ENCODE measurements at places on chromosomes 6 and 20.
A peak's percentile ranks its signal among the peaks of the same experiment; 100 is the strongest.

DNA sequence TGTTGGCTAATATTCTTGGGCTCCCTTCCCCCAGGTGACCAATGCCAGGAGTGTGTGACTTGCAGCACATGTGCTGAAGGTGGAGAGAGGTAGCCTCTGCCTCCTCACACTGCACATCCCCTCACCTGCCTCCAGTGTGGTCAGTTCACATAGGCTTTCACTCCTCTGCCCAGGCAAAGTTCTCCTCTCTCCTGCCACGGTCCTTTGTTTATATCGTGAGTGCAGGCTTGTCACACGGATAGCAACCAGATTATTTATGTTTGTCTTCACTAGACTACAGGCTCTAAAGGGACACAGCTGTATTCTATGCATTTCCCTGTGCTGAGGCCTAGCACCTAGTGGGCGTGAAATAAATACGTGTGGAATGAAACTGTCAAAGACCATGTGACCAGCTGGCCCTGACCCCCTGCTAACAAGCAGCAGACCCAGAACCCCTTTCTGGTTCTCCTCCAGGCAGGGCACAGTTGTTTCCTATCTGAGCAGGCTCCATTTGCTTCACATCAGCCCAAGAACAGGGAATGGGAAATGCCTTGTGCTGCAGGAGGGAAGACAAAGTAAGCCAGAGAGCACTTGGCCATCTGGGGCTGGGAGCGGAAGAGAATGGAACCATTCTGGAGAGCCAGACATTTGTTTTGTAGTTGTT lies 42.3 kb downstream of the UNC5CL start:
- DNase-seq = no peak

DNA sequence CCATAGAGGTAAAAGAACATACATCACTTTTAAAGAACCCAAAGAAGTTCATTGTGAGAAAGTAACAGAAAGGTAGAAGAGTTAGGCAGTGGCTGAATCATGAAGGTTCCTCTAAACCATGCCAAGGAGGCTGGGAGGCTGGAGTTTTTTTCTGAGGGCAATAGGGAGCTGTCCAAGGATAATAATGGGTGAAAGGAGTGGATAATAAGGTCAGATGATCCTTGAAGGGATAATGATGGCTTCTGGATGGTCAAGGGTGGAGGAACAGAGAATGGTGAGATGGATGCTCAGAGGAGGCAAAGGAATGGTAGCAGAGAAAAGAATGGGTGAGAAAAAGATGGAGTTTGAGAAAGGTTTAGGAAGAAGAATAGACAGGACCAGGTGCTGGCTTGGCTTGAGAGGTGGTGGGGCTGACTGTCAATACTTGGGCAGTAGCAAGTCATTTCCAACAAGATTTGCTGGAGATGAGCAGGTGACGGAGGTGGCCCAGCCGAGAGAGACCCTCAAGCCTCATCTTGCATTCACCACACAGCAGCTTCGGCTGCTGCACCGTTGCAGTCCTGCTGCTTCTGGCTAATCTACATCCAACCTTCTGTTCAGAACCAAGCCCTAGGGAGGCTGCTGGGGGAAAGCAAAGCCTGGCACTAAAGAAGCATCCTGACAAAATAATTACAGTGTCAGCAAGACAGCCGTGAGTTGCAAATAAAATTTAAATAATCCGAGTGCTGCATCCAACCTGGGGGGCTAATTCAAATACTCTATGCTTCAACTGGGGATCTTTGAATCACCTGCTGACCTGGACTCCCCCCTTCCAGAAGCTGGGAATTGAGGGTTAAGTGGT lies 131.2 kb upstream of the KCNG1 start:
- DNase-seq = no peak

- no peak for DNase-seq
Observed at GRCh38 chr20:51563486-51564332, 21.2 kb upstream of the NFATC2 start.

- peak; percentile 39 for DNase-seq
Observed at GRCh38 chr6:30744054-30744805, at the start of gene IER3. IER3 (minus strand) TSS chr6:30744547; CDS start chr6:30744518, 29 bp downstream.

DNA sequence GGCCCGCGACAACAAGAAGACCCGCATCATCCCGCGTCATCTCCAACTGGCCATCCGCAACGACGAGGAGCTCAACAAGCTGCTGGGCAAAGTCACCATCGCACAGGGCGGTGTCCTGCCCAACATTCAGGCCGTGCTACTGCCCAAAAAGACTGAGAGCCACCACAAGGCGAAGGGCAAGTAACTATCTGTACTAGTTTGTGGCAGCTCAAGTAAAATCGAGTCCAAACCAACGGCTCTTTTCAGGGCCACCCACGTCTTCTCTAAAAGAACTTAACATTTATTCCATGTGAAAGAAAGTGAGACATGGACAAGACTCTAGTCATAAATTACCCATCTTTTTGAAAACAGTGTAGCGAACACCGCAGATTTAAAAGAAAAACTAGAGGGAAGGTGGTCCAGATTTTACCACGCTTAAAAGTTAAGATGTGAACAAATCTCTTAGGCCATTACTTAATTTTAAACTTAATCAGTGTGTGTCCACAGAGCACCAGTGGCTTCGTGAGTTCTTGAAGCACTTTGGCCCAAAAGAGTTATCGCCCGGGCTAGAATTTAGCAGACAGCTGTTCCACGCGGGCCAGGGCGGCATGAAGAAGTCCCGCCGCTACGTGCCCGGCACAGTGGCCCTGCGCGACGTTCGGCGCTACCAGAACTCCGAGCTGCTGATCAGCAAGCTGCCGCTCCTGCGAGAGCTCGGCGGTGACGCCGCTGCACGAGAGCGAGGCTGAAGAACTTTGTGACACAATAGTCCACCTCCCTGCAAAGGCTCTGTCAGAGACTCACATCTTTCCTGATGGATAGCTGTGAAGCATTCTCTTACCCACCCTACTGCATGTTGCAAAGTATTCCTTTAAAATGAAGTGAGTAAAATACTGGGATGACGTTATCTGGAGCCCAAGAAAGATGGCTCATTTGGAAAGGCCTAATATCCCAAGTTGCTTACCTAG lies 113.9 kb upstream of the PRSS16 start:
- peak; percentile 20 for DNase-seq

DNA sequence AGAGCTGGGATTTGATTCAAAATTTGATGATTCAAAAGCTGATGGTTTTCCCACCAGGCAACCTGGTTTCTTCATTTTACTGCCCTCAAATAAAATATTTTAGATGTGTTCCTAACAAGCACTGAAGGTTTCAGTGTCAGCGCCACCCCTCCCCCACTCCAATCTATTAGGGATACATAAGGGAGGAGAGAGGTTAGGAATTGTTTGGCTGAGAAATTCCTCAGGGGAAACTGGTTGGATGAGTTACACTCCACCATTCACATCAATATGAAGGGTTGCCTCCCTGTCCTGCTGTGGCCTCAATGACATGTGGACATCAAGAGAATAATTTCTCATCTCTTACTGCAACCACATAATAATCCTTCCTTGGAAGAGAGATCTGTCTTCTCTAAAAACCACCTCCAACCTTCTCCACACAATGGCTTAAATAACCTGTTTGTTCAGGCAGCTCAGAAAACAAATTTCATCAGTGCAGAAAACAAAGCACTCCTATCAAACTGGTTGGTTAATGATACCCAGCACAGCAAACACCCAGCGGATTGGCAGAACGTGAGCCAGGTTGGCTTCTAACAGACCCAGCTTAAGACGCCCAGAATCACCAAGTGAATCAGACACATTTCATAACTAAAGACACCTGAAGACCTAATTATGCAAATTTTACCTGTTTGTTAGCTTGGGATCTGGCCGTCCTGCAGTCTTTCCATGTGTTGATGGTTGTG lies 136.0 kb upstream of the SGK1 start:
- no peak for DNase-seq

- DNase-seq = no peak
Observed at GRCh38 chr6:72595812-72596211, 26.1 kb upstream of the KCNQ5 start.

DNA sequence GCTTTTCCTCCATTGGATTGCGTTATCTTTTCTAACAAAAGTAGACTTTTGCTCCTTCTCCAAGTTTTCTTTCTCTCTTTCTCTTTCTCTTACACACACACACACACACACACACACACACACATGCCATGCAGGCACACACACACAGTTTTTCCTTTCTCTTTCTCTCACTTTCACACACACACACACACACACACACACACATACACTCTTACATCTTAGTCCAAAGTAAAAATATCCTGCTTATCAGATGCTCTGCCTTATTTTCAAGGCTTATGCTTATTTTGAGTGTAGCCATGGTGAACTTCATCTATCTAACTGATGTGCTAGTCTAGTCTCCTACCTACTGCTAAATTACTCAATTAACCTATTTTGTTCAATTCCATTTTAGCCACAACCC lies 34.4 kb upstream of the RAB23 start:
- DNase-seq = no peak

DNA sequence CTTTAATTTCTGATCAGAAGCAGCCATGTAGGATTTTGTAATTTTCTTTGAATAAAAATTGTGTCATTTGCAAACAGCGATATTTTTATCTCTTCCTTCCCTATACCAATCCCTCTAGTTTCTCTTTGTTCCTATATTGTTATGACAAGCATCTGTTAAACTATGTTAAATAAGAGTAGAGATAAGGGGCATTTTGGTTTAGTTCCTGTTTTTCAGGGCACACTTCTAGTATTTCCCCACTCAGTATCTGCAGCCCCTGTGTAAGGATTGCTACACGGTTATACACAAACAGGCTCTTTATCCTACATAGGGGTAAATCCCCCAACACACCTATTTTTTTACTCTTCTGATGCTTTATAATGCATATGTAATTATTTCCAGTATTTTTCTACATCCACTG lies 42.1 kb downstream of the TRERF1 start:
- no peak for DNase-seq

DNA sequence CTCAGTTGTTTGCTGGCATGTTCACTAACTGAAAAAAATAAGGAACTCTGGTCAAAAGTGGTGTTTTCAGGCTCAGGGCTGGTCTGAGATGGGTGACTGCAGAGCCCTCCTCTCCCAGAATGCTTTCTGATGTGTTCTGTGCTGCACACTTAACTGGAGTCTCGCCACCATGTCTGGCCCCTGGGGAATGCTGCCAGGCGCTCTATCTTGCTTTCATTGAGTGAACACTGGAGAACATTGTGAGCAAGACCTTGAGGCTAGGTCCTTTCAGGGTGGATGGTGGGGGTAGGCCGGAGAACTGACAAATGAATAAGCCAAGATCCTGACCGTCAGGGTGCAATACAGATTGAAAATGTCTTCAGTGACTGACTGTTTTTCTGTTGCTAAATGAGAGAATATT lies 19.5 kb downstream of the PANK2 start:
- peak; percentile 31 for DNase-seq

- peak; percentile 32 for DNase-seq
Observed at GRCh38 chr6:11711003-11711983, 67.3 kb downstream of the ADTRP start.

DNA sequence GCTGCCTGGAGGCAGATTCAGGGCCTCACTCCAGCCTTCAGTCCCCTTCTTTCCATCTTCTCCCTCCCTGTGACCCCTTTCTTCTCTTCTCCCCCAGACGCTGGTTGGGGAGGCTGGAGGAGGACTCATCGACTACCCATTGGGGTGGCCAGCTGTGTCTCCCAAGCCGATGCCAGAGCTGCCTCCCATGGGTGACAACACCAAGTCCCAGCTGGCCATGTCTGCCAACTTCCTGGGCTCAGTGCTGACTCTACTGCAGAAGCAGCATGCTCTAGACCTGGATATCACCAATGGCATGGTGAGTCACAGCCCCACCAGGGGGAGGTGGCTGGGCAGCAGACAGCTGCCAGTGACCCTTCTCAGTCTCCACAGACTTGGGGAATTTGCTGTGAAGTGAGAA lies 12.9 kb downstream of the BPIFB4 start:
- no peak for DNase-seq

DNA sequence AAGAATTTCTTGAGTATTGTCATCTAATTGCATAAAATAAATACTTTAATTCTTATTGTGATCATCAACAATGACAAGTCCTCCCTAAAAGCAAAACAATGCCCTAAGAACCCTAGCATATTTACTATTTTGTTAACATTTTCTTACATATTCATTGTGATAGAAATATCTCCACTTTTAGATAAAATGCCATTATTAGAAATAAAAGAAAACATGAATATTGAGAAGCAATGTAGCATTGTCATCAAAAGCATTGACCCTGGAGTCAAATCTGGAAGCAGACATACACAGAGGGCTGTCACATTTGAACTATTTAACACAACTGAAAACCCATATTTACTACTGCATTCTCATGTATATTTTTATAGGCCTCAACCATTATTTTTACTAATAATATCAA lies 257.7 kb downstream of the SYNE1 start:
- no peak for DNase-seq

- DNase-seq = no peak
Observed at GRCh38 chr20:8777911-8778310, 291.0 kb upstream of the PLCB4 start.

Measured in amygdala (tissue), 56 donors.